NCI-H1436 treated with DMSO at 0.1 percent for 48 hours (cell line): ENCODE measurements at places on chromosomes 3 and 15.

DNA sequence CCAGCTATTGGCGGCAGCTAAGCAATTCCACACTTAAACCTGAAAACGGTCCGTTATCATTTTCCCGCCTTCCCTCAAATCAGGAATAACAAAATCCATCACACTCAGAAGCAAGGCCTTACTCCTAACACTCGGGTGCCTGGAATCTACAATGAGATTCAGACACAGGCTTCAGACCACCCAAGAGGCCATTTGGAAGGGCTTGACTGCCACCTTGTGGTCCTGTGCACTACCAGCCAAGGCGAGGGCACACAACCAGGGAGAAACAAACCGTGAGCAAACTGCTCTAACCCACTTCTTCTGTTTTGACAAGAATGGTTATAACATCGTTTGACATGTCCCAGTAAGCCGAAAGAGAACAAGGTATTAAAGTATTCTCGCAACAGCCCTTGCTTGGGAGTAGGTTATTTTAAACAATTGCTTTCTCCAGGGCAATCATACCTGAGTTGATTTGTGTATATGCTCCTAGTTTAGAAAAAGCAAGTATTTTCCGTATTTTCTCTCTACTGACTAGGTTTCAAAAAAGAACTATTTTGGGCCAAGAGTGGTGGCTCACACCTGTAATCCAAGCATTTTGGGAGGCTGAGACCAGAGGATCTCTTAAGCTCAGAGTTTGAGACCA, 40.1 kb upstream of the TAFA4 start:
- DNase-seq, result no peak

- no peak for DNase-seq
These were observed 9.1 kb downstream of the FES start for GRCh38 chr15:90893175-90894090.

DNA sequence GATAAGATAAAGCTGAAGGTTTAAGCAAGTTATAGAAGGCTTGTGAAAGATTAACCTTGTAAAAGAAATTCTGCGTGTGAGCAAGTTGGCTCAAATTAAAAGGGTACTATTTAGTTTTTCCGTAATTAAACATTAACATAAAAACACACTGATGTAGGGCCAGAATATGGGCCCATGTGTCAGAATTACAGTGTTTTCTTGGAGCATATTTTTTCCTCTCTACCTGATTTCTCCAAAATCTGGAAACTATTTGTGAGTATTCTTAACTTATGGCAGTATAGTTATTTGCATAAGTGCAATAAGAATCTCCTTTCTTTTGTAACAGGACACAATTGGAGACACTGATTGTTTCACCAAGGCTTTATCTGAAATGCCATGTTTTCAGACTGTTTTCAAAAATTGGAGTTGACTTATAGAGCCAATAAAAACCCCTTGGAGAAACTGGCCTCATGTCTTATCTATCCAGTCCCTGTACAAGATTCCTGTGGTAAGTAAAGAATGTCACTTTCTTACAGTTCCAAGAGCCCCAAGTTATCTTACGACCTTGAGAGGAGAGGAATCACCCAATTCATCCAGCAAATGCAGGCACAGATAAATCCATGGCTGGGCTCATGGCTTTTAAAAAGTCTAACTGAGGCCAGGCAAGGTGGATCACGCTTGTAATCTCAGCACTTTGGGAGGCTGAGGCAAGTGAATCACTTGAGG, 47.8 kb upstream of the P2RY1 start:
- DNase-seq, result no peak

GRCh38 chr3:177831361-177831760, 634.1 kb upstream of the TBL1XR1 start:
- DNase-seq, result no peak

DNA sequence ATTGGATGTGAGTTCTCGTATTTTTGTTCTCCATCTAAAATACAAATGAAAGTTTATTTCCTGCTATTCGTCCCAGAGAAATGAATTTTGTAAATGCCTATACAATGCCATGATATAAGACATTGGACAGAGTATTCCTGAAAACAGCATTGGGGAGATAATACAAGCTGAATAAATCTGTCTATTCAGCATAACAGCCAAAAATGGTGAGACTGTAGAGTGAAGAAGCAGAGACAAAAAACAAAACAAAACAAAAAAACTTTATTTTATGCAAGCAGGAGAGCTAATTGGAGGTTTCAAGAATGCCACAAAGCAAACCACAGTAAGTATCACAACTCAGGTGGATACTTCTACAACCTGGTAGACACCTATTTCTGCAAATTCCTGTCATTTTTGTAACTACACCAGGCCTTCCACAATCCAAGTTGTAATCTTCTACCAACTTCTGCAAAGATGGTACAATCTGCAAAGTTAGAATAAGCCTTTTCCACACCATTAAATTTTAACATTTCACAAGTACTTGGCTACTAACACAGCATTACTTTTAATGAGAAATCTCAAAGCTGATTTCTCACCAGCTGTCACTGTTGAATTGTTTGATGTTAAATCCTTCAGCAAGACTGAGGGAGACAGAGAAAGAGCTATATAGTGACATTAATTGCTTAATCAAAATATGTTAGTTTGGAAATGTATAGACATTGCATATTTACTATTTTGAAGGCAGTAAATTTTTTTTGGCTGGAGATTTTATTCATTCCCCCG, 163.1 kb downstream of the CLSTN2 start:
- DNase-seq, result no peak

- no peak for DNase-seq
These were observed 1239.5 kb downstream of the SI start for GRCh38 chr3:163838769-163839168.

DNA sequence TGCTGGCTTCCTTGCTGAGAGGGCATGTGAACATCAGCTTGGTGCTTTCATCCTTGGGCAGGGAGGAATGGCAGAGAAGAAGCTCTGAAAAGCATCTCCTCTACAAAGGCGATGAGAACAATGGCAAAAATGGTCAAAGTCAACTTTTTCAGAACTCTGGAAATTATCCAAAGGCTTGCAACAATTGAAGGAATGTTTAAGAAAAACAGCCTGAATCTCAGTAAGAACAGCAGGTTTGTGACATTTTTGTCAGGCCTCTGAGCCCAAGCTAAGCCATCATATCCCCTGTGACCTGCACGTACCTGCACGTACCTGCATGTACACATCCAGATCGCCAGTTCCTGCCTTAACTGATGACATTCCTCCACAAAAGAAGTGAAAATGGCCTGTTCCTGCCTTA, 51.8 kb downstream of the ONECUT1 start:
- no peak for DNase-seq

- no peak for DNase-seq
These were observed 289.9 kb upstream of the RASGRP1 start for GRCh38 chr15:38854506-38854905.

DNA sequence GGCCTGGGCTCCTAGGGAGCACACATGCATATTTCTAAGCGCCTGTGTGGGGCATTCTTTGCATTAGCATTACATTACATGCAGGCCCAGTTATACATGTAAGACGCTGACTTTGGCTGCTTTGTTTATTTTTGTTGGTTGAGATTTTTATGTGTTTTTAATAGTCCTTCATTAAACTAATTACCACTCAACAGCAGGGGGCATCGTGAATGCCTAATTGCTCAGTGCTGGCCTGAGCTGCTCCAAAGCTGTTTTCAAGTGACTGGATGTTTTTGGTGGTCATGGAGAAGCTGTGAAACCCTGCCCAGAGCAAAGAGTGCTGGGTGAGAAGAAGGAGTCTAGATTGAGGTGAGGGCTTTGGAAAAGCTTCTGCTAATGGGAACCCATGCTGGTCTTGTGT, 41.5 kb downstream of the GPD1L start:
- no peak for DNase-seq

DNA sequence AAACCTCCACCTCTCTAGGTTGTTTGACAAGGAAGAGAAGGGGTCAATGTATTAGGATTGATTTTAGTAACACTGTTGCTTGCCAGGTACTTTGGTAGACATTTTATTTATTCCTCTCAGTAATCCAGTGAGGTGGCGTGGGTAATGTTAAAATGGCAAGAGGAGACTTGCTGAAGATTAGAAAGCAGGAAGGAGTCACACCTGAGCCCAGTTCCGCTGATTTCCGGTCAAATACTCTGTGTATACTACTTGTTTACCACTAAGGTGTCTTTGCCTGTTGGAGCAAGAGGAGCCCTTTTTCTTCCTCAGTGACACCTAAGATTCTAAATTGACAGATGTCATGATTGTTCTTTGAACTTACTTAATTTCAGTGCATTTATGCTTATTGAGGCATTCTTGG, 1.7 kb downstream of the OXNAD1 start:
- no peak for DNase-seq

GRCh38 chr3:8576841-8577571, 67.6 kb downstream of the SSUH2 start:
- DNase-seq, result no peak

DNA sequence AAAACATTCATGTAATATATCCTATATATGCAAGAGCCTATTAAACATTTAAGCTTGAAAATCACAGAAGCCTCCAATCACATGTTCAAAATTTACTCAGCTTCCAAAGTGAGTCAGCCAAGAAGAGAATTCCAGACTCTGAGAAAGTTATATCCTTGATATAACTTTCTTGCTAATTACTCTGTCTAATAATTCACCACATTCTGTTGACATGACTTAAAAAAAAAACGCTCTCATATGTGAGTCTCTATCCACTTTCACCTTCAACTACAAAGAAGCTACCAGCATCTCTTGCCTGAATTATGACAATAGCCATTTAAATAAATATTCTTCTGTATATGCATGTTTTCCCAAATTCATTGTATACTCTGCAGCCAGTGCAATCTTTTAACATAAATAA, 1116.3 kb upstream of the CADM2 start:
- DNase-seq, result no peak

DNA sequence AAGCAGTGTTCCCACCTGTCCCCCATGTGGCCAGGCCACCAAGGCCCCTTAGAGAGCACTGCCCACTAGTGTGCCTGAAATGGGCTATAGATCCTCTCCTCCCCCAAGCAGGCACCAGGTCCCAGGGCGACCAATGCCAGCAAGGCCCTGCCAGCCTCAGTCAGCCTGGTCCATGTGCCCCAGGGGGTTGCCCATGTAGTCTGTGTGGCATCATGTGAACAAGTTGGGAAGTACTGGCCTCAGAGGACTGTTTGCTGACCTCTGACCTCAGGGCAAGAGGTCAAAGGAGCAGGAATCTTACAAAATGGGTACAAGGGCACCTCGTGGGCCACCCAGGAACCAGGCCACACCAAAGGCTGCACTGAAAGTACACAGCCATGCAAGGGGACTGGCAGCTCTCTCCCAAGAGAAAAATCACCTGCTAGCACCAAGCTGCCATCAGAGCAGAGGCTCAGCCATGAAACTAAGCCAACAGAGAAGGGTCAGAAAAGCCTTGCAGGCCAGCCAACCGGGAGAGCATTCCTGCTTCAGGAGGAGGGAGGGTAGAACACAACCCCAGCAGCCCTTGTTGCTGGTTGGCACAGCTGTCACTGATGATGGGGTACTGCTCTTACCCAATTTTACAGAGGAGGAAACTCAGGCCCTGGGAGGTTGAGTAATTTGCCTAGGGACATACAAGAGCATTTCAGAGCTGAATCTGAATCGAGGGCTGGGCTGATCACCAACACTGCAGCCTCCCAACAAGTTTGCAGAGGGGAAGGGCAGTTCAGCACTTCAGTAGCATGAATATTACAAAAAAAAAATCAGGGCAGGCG, 5.2 kb upstream of the FURIN start:
- DNase-seq, result no peak

DNA sequence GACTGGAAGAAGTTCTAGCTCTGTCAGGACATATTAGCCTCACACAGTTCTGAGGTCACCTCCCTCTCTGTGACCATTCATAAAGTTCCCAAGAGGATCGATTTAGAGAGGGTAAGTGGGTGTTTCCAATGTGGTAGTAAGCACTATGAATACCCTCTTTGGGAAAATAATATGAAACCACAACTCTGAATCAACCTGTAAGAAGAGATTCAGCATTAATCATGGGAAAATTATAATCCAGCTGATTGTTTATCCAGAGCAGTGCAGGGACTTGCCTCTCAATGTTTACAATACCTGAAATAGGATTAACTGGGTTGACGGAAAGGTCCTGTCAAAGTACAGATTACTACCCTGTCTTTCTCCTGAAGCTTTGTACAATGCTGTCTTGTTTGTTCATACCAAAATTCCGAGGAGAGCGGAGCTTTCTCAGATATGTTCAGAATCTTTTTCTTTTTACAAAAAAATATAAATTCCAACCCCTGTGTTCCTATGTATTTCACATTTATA, 302.9 kb upstream of the DPPA4 start:
- DNase-seq, result no peak

DNA sequence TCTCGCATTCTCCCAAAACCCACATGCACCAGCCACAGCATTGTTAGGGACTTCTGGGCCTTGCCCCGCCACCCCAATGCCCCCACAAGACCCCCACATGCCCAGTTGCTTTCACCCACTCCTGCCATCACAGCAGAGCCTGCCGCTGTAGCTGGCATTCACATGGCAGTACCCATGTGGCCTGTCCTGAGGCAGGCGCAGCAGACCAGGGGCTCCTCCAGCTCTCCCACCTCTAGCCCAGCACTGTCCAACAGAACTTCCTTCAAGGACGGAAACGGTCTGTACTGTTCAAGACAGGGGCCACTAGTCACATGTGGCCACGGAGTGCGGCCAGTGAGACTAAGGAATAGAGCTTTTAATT, 32.5 kb downstream of the ANP32A start:
- no peak for DNase-seq

DNA sequence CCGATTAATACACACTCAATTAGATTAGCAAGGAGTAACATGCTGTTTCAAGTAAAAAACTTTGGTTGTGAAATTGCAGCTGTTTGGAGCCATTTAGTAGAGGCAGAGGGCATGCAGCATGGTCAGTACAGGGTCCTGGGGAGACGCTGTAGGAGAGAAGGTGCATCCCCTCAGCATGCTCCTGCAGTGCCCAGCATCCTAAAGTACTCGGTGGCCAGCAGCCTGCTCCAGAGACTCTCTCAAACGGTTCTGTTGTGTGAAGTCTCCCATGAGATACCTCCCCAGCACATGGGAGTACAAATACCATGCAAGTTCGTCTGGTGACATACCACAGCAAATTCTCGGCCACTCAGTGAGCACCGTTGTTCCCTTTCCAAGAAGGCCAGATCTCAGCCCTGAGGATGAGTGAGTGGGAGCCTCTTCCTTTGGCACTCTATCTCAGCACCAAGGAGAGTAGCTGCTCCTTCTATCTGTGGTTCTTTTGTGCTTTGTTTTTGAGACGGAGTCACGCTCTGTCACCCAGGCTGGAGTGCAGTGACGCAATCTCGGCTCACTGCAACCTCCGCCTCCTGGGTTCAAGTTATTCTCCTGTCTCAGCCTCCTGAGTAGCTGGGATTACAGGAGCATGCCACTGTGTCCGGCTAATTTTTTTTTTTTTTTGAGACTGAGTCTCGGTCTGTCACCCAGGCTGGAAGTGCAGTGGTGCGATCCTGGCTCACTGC, 72.7 kb downstream of the TJP1 start:
- no peak for DNase-seq

- DNase-seq, result no peak
These were observed 84.1 kb downstream of the P3H2 start for GRCh38 chr3:190036631-190037030.

DNA sequence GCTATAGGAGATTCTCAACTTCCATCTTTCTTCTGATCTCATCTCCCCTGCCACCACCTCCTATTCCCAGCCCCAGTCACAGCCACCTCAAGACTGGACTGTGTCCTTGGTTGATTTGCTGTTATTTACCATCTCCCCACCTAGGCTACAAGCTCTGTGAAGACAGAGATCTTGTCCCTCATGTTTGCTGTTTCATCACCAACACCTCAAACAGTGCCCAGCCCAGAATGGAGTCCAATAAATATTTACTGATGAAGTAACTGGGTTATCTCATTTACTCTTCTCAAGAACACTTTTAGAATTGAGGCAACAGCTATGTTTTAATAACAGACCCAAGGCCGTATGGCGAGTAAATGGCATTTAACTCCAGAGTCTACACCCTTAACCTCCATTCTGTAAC, 29.1 kb upstream of the ARHGEF3 start:
- DNase-seq, result no peak
